ENCODE measurements at places on chromosomes 7 and 10.

DNA sequence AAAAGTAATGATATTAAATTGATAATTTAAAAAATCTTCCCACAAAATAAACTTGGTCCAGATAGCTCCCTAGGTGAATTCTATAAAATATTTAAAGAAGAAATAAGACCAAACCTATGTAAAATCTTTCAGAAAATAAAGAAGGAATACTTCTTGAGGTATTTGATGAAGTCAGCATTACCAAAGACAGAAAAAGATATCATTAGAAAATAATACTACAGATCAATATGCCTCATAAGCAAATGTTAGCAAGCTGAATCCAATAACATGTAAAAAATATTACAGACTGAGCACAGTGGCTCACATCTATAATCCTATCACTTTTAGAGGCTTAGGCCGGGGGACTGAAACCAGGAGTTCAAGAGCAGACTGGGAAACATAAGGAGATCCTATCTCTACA lies 30.0 kb downstream of the TMEM26 start:
- no peak for DNase-seq

DNA sequence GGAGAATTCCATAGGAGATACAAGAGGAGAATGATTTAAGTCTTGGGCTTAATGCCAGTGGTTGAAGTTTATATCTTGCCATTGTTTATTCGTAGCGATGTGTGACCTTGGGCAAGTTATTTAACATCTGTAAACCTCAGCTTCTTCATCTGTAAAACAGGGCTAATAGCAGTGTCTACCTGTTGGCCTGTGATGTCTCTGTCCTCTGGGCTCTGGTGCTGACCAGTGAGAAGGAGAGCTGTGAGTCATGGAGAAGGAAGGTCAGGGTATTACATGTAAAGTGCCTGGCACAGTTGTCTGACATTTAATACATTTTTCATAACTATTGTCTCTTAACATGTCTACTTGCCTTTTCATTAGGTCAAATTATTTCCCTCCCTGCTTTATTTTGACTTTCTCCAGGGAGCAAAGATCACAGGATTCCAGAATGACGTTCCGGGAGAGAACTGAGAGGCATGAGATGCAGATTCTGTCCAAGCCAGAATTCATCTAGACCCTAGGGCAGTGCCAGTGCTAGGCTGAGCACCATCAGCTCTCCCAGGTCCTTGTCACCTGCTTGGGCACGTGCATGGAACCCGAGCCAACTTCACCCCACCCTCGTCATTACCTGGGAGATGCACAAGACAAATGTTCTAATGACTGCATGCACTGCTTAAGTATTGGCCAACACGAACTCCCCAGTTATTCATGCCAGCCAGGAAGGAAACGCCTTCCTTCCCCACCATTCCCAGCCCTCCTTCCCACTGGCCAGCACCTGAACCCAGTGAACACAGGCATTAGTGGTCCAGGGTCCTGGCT lies 187.9 kb downstream of the DPY19L1 start:
- DNase-seq: no peak

- no peak for DNase-seq
Measured at GRCh38 chr10:6755781-6756460, 175.8 kb upstream of the PRKCQ start.

- DNase-seq: no peak
Measured at GRCh38 chr7:129832701-129833227, 120.0 kb downstream of the UBE2H start.

GRCh38 chr10:77223526-77224460 lies 413.8 kb downstream of the KCNMA1 start:
- DNase-seq: no peak

DNA sequence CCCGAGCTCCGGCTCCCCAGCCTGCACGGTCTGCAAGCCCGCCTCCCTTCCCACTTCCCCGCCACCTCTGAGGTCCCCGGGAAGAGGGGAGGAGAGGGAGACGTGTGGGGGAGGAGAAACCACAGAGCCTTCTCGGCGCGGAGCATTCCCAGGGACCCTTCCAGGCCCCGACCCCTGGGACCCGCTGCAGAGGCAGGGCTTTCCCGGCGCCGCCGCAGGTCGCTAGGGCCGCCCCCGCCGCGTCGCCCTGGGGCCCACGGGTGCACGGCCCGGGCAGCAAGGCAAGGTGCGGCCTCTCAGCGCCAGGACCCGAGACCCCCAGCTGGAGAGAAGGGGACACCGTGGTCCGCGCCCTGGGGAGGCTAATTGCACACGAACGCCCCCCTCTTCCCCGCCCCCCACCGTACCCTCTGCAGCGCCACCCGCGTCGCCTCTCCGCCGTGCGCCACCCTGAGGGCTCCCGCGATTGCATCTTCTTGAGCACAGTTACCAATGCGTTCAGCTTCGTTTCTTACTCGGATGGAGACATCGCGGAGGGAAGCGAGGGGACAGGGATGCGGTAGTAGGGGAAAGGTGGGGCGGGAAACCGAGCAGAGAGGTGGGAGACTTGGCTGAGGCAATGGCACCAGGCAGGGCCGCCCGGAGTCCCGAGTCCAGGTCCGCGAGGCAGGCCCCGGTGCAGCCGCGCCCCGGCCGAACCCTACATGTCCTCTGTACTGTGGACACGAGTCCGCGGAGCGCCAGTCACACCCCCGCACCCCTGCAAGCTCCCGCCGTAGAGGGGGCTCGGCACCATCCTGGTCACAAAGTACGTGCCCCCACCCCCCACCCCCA lies 28.9 kb downstream of the SKIDA1 start:
- DNase-seq: no peak

DNA sequence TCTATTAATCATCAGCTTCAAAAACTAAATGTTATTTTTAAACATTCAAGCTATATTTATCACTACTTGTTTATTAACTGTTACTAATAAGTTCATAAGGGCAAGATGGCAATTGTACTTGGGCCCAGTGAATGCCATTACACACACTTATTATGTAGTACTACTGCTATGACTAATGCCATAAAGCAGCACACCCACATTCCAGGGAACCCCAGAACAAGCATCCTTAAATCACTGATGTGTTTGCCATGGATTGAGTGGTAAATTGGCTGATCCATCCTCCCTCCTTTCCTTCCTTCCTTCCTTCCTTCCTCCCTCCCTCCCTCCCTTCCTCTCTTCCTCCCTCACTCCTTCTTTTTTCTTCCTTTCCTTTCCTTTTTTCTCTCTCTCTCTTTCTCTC lies 37.4 kb upstream of the RSU1 start:
- no peak for DNase-seq

GRCh38 chr10:8588135-8588534 lies 533.6 kb downstream of the GATA3 start:
- no peak for DNase-seq

- no peak for DNase-seq
Measured at GRCh38 chr10:78255796-78256638, 222.4 kb downstream of the RPS24 start.

- DNase-seq: no peak
Measured at GRCh38 chr7:31335161-31335856, 5.2 kb downstream of the NEUROD6 start.

GRCh38 chr10:32050177-32050576 lies 6.0 kb downstream of the KIF5B start:
- no peak for DNase-seq

GRCh38 chr10:44853148-44853734 lies 57.9 kb upstream of the TMEM72 start:
- no peak for DNase-seq

- DNase-seq: no peak
Measured at GRCh38 chr7:1249731-1250130, 17.1 kb downstream of the UNCX start.

GRCh38 chr10:49150426-49150825 lies 16.6 kb upstream of the FAM170B start:
- no peak for DNase-seq

- DNase-seq: no peak
Measured at GRCh38 chr10:12907656-12908055, 93.9 kb downstream of the CCDC3 start.

- DNase-seq: no peak
Measured at GRCh38 chr10:115026056-115026745, 67.0 kb upstream of the ATRNL1 start.

- DNase-seq: no peak
Measured at GRCh38 chr7:32616625-32617024, 121.3 kb downstream of the AVL9 start.

DNA sequence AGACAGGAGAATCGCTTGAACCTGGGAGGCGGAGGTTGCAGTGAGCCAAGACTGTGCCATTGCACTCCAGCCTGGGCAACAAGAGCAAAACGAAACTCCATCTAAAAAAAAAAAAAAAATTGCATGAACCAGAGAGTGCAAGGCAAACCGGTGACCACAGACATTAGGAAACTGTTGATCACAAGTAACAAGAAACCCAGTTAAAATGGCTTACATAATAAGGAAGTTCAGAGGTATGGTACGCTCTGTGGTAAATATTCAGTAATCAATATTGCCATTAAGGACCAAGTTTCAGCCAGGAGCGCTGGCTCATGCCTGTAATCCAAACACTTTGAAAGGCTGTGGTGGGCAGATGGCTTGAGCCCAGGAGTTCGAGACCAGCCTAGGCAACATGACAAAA lies 9.2 kb upstream of the NT5C2 start:
- no peak for DNase-seq

GRCh38 chr7:140416560-140416959 lies 12.7 kb downstream of the RAB19 start:
- DNase-seq: no peak

- DNase-seq: no peak
Measured at GRCh38 chr10:109282510-109282909, 640.8 kb downstream of the XPNPEP1 start.

GRCh38 chr10:132868995-132869394 lies 73.4 kb downstream of the CFAP46 start:
- no peak for DNase-seq

DNA sequence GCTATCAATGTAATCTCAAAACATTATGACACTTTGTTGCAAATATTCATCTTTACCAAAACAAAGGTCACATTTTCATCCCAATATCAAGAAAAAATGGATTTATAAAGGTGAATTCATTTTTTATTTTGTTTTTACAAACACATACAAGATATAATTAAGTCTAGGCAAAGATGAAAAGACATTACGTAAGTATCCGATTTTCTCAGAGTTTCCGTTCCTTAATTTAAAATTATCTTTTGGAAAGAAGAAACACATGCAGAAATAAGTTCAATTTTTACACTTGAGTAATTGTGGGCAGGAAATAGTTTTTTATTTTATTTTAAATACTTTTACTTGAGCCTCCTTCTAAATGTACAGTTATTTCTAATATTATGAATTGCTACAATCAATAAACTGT lies 24.6 kb downstream of the RTKN2 start:
- DNase-seq: no peak

DNA sequence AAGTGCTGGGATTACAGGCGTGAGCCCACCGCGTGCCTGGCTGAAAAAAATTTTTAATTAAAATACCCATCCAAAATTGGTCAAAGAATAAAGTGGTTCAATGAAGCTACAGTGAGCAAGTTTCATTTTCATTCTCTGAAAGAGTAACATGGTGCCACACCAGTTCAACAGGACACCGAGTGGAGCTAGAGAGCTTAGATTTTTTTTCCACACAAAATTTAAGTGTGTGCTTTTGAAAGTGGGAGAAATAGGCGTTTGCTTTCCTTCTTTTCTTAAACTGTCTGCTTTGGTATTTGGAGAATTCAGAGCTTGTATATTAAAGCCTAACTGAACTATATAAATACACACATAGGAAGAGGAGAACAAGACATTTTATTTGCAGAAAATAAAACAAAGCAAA lies 43.4 kb downstream of the BPGM start:
- DNase-seq: no peak

GRCh38 chr10:22761569-22762220 lies 47.3 kb upstream of the PIP4K2A start:
- DNase-seq: no peak

DNA sequence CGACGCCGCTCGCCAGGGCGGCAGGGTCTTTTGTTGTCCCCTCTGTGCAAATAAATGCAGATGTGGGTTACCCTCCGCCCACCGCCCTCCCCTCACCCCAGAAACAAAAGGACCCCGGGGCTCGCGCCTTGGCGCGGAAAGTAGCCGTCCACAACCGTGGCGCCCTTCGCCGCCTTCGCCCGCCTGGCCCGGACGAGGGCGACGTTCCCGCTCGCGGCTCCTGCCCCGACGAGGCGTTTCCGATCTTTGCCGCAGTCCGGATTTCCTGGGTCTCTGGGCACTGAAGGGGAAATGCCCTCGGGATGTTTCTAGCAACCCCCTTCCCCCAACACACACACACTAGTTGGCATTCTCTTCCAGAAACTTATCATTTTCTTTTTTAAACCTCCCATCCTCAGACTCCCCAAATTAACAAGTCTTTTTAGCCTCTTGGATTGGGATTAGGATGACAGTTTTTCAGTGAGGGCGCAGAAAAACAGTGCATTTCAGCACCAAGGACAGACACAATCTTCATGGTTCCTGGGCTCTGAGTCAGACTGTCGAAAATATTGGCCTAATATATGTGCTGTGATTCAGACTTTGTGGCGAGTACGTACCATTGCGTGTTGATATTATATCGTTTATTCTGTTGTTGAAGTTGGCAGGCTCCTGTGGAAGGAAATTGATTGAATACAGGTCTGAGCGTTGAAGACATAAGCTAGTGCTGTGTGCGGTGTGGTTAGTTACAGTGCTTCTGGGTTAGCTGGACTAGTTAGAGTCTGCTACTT lies 771 bp downstream of the PHYHIPL start:
- no peak for DNase-seq

- no peak for DNase-seq
Measured at GRCh38 chr10:132607961-132608495, 70.4 kb downstream of the INPP5A start.

DNA sequence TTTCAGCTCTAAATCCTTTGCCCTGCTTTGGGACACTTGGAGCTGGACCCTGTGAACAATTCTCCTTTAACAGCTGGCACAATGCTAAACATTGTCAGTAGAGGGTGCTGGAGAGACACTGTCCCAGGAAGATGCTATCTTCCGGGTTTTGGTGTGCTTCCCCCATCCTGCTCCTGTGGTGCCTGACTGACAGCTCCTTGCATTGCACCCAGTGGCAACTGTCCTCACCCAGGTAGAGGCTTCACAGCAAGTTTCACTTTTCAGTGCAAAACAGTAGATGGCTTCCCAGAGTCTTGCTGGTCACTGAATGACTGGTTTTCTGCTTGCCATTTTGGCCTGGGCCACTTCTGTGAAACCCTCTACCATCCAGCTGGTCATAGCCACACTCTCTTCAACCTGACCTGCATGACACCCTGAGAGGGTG lies 77.3 kb downstream of the CDC14C start:
- no peak for DNase-seq

DNA sequence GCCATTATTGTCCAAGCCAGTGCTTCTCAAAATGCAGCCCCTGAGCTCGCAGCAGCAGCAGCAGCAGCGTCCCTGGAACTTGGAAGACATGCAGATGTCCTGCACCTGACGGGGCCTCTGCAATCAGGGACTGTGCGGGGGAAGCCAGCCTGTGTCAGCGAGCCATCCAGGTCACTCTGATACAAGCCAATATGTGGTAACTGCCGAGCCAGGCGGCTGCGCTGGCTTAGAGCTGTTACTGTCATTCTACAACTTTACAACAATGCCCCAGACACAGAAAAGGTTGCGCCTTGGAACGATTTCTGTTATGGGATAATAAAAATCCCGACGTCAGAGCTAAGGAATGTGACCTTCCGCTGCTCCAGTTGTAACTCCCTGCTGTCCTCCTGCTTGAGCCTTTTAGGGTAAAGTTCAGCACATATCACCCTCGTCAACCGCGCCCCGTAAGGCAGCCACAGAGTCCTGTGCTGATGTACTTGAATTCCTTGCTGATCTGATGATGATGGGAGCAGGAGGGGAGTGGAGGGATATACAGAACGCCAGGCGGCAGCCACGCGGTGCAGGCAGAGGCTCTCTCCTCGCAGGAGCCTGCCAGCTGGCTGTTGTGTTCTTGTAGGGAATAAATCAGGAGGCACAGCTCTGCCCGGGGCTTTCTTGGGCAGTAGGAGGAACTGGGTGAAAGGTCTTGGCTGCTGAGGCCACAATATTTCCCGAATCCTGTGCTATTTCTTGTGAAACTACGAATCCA lies 20.0 kb upstream of the CRYGN start:
- no peak for DNase-seq

All from stimulated activated CD8-positive, alpha-beta memory T cell treated with anti-CD3 and anti-CD28 coated beads, Interleukin-4, amount 100 ng/mL, for 4 hours (primary cell).